Left renal pelvis (tissue), 4 donors: ENCODE measurements at places on chromosomes 4 and X. TPM values are rescaled to one million over a fixed set of nuclear protein-coding genes. Genes with fewer than 3 reads are reported as not detected.
A peak's percentile ranks its signal among the peaks of the same experiment; 100 is the strongest.

The DEFB131A gene
- not detected for polyA plus RNA-seq

The TEX13D gene
- not detected for polyA plus RNA-seq

The GYG2 gene
- 17.4 TPM for polyA plus RNA-seq

- DNase-seq, result no peak
These were observed 12.0 kb upstream of the CD38 start for GRCh38 chr4:15765910-15766697.

- DNase-seq, result no peak
These were observed 430.5 kb downstream of the NAP1L3 start for GRCh38 chrX:93242897-93243296.

DNA sequence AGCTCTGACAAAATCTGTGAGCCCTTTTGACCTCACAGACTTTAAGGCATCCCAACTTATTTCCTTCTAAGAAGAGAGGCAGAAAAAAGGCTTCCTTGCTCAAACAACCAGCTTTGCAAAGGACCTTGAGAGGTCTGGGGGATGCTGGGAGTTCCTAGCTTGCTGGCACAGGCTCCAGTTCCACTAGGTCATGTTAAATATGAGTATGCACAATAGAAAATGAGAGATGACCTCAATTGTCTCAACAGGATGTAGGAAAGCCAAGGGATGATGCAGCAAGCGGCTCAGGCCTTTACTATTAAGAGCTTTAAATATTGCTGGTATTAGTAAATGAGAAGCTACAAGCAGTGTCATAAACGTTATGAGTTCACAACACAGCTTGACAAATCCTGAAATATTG lies 13.3 kb upstream of the ZNF827 start:
- DNase-seq, result no peak

The ART3 gene
- polyA plus RNA-seq, result 0.27 TPM

DNA sequence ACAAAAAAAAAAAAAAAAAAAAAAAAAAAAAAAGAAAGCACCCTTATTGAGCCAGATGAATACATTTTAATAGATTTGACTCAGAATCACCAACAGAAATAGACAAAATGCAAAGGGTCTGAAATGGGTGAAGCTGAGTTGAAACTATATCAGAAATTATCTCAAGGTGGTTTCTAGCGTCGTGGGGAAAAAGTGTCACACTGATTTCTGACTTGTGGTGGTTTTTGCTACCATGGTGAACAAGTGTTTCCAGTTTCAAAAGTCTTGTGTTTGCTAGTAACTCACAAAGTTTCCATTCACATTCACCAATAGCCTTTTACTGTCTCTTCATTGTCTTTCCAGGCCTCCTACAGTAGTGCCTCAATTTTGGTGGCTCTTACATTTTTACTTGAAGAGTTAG lies 135.5 kb downstream of the ARHGAP24 start:
- no peak for DNase-seq

DNA sequence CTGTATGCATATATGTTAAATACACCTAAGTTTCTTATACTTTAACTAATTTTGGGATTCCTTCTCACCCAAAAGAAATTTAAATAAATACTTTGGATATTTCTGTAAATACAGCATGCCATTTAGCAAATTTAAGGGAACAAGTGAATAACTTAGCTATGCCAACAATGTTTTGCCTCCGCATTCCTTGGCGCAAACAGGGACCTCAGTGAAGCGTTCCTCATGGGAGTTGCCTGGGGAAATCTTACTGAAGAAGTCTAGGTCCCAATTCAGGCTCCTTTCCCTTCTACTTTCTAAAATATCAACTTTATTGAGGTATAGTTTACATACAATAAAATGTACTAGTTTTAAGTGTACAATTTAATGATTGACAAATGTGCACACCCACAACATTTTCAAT lies 25.0 kb downstream of the COL4A5 start:
- DNase-seq, result no peak

DNA sequence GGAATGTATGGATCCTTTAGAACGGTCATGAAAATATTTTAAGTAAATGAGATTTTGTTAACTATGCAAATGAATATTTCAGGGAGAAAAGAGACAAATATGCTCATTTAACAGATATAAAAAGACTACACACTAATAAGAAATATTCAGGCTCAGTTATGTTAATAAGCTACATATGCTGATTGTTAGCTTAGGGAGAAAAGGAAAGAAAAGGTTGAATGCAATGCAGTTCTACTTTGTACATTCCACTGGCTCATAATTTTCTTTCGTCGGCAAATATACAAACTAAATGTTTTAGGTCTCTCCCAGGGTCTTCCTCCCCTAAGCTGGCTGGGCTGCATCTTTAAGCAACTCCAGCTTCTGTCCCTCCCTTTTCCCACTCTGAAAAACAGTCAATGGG lies 2.7 kb upstream of the RTL3 start:
- no peak for DNase-seq

The USP17L22 gene
- polyA plus RNA-seq, result not detected

DNA sequence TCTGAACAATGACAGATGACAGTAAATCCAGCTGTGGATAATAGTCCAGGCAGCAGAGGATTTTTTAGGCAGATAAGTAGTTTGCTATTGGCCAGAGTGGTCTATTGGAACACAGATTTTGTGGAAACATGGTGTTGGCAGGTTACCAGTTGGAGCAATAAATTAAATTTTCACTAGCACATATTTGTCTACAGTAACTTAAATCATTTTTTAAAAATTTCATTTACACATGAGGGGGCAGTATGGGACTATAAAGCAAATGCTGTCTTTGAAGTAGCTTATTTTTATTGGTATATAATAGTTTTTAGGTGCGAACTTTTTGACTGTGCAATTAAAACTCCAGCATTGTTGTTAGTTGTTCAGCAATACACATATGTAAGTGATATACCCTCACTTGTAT lies 289.8 kb downstream of the ARHGAP10 start:
- DNase-seq, result no peak

The MAGEB2 gene
- not detected for polyA plus RNA-seq

DNA sequence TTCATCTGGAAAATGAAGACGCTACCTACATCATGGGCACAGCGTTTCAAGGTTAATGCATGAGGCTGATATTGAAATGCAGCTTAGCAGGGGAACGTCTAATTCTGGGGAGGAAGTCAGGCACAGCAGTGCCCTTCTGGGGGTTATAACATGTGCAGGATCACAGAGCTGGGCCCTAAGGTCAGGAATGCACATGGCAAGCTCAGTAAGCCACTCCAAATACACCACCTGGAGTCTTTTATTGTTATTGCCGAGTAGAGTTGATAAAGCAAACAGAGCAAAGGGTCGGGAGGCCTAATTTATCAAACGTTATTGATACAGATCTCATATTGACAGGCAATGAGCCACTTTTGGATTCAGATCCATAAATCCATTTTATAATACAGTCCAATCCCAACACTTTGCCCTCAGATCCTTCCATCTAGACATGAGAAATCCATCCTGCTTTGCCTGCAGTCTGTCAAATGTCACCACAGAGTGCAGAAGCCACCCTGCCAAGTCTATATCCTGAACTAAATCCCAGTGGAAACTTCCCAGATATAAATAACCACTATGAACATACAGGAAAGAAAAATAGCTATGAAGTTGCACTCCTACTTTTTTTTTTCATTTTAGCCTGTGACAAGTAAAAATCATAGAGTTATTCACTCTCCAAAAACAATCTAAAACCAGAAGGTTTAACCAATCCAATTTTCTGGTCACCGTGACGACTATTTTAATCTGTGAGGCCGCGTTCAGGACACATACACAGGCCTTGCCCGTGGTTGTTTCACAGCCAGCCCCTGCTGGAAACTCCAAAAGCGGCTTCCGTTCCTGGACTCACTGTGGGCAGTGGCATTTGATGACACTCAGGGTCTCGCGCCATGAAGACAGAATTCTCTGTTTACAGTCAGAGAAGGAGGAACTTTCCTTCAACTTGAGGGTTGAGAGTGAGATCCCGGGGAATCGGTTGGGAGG lies 335.4 kb downstream of the DHX15 start:
- DNase-seq, result peak; percentile 6

The MEPE gene
- not detected for polyA plus RNA-seq

The ZMAT1 gene
- 32.2 TPM for polyA plus RNA-seq

The NHSL2 gene
- polyA plus RNA-seq, result 9.2 TPM

The SSX4 gene
- polyA plus RNA-seq, result not detected

GRCh38 chrX:15988661-15989603 lies 134.3 kb upstream of the AP1S2 start:
- no peak for DNase-seq

The CPE gene
- 488 TPM for polyA plus RNA-seq

DNA sequence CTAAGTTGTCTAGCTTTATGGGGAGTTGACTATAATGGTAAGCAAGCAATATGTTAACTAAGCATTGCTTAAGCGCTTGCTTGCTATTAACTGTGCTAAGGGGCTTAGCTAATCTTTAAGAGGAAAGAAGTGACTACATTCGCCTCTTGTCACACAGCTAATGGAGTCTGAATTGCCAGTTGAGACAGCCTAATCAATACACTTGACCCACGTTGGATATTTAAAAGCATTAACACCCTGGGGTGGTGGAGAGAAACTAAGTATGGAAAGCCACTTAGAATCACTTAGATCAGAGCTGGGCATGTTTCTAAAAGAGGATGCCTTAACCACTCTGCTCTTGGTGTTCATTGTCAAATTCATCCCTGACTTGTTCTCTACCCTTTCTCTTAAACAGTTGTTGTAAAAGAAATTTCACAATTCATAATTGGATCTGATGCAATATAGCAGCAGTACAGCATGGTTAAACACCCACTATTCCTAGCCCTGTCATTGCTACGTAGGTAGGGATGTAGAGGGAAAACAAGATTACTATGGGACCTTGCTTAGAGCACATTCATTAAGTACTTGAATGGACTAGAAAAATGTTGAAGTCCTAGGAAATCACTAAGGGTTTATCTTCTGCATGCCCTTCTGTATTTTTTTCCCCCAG lies 3.5 kb downstream of the ZAR1 start:
- DNase-seq, result no peak

The TMEM150C gene
- polyA plus RNA-seq, result 5.8 TPM

DNA sequence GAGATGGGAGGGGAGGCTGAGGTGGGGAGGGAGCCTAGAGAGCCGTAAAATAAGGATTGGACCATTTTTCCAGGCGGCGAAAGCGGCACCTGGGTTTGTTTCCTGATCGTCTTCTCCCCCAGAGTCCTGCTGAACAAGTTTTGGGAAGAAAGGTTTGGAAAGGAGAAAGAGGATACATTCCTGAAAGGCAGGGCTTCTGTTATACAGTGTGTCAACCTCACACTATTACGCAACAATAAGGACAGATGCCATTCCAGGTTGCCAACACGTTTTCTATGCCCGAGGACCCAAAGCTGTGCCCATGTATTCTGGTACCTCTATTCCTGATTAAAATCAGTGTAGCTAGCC lies 658 bp downstream of the SCOC start:
- no peak for DNase-seq

The CAPN6 gene
- 25.7 TPM for polyA plus RNA-seq

DNA sequence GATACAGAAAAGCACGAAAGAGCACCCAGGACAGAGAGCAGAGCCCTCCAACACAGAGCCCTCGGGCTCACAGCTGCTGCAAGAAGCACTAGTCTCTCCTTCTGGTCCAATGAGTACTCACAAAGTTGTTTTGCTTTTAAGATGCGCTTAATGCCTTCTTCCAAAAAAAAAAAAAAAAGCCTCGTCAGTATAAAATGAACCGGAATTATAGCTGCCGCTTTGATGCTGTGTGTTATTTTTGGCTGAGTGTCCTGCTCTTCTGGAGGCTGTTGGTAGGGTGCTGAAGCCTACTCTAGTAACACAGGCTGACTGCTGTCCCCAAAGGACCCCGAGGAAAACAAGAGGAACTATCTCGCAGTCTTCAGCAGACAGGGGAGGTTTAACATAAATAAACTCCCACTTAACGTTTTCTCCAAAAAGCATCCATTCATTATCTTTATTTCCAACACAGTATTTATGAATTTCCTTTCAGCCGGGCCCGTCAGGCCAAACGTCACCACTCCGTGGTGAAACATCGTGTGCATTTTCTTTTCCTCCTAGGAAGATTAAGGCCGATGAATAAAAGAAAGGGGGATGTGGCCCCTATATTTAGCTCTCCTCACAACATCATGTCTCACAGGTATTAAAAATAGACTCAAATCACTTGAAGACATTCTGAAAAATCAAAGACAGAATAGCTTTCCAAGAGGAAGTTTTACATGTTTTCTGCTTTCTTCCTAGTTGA lies 213.7 kb upstream of the PPARGC1A start:
- peak; percentile 66 for DNase-seq

- no peak for DNase-seq
These were observed 370.3 kb upstream of the SMIM31 start for GRCh38 chr4:164383358-164384220.

The AADAT gene
- polyA plus RNA-seq, result 23.8 TPM

The NONO gene
- 603 TPM for polyA plus RNA-seq

GRCh38 chrX:17465802-17466201 lies 90.8 kb downstream of the NHS start:
- DNase-seq, result no peak

- DNase-seq, result no peak
These were observed 81.3 kb downstream of the PPP1R2C start for GRCh38 chrX:42696536-42697124.

GRCh38 chrX:39310891-39311290 lies 509.6 kb downstream of the MID1IP1 start:
- no peak for DNase-seq
